ENCODE measurements at places on chromosomes 11 and 22.

DNA sequence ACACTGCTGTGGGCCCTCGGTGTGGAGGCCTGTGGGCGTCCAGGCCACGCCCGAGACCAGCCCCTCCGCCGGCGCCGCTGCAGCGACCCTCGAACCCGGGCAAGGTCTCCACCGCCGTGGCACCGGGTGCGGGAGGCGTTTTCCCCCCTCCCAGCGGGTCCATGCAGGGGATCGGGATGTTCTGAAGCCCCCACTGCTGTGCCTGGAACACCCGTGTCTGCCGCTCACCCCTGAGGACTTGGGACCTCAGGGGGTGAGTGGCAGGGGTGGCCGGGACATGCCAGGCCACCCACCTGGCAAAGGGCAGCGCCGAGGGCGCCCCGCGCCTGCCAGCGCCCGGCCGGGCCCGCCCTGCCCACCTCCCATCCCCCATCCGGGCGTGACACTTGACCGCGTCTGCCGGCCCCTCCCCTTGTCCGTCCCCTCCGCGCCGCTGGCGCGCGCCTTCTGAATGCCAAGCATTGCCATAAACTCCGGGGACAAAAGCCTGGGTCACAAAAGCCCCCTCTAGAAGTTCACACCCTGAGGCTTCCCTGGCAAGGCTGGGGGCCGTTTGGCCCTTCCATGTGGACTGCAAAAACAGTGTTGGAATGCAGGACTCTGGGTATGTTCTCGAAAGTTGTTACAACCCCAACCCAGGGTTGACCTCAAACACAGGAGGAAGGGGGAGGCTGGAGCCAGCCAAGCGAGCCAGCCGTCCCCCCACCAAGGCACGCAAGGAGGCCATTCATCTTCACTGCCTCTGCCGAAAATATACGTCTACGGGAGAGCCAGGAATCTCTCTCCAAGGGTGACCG, 819 bp upstream of the KCNQ1OT1 start:
- DNase-seq = no peak

- no peak for DNase-seq
Observed at GRCh38 chr11:70250876-70251658, 19.4 kb upstream of the PPFIA1 start.

GRCh38 chr11:134150195-134150903, 73.4 kb downstream of the NCAPD3 start:
- DNase-seq = no peak

DNA sequence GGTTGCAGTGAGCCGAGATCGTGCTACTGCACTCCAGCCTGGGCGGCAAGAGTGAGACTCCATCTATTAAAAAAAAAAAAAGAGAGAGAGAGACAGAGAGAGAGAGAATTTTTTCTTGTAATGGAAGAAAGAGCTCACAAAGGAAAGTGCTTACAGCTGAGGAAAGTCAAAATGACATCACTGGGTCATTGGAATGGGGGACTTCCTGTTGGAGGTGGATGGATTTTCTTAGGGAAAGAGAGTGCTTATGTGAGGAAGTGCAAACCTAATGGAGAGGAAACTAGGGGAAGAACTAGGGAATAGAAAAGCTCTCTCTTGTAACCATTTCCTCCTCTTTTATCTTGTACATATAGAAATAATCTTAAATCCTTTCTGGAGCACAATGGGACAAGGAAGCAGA, 6.3 kb upstream of the PIWIL4 start:
- no peak for DNase-seq

- no peak for DNase-seq
Observed at GRCh38 chr22:34080433-34080832, 160.2 kb upstream of the LARGE1 start.

DNA sequence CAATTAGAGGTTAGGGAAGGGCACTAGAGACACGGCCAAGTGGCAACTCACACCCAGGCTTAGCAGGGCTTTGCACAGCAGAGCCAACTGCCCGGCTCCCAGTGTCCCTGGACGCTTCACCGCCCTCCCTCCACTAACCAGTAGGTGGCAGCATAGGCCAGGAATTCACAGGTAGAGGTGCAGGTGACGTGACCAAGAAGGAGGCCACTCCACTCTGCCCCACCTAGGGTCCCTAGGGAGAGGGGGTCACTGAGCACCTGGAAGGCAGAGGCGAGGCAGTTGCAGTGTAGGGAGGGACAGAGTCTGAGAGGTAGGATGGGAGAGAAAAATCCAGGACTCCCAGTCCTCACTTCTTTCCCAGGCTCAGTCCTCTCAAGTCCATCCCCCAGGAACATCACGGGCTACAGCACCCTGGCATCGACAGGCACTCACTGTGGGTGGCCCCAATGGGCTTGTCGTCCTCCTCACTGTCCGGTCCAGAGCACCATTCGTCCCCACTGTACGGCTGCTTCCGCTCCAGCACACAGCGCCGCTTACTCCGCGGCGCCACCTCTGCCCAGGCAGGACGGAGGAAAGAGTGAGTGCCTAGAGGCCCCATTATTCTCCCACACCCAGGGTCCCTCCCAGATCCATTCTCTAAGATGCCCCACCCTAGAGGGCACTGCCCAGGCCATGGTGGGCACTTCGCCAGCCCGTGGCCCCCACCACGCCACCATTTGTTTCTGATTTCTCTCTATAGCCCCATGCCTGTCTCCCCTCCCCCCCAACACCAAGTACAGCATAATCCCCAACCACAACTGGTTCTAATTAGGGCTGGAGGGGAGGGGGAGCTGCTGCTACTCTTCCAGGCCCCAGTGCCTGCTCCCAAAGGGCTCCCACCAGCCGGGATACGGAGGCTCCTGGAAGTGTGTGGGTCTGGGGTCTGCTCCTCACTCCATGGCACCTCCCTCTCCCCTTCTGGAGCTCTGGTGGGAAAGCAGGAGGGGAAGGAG, 18.4 kb downstream of the BCL9L start:
- peak; percentile 73 for DNase-seq

DNA sequence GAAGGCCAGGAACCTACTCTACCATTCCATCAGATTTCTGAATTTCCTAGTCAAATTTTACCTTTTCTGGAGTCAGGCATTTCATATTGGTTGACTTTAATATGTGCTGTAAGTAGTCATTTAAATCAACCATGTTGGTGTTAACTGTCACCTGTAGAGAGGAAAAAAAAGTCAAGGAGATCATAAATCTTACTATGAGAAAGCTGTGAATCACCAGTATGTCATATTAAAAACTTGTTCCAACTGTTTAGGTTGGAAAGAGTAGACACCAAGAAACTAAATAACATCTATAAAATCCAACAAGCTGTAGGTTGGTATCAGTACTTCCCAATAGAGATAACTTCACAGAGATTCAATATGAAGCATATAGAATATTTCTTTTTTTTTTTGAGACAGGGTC, 39.5 kb downstream of the COPB1 start:
- DNase-seq = no peak

- DNase-seq = no peak
Observed at GRCh38 chr22:21661991-21662390, 3.8 kb upstream of the PPIL2 start.

- DNase-seq = peak; percentile 26
Observed at GRCh38 chr22:22408731-22409696, 99.5 kb downstream of the ZNF280B start.

GRCh38 chr22:43479962-43480361, 68.1 kb downstream of the MPPED1 start:
- DNase-seq = no peak
